Left ventricle myocardium inferior (tissue), 1 donor: ENCODE measurements at places on chromosomes 11 and 22.

DNA sequence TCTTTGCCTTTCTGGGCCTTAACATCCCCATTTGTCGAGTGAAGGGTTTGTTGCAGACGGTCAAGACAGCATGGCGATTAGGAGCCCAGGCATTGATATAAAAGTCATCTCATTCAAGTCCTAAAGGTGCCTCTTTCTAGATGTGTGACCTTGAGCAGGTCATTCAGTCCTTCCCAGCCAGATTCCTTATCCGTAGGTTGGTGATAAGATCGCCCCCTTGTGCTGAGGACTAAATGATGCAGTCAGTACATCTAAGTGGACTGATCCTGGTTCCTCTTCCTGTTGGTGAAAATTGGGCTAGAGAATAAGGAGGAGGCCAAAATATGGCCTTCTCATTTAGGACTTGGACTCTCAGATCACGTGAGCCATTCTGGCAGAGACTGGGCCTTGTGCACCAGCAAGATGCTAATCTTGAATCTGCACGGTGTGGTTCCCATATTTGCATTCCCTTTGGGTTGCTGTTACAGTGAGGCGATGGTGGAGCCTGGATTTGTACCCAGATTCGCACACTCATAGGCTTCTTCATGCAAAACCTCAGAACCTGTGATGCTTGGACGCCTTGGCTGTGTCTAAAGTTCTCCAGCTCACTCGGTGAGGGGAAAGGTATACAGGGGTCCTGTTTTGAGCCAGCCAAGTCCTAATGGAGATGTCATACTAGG is 156.8 kb downstream of the MYO18B start:
- no peak for DNase-seq

GRCh38 chr11:91906871-91907624 is 317.6 kb upstream of the FAT3 start:
- no peak for DNase-seq

- no peak for DNase-seq
Observed at GRCh38 chr11:2775083-2775625, 75.4 kb upstream of the KCNQ1OT1 start.

- no peak for DNase-seq
Observed at GRCh38 chr11:117719480-117719879, 77.5 kb downstream of the DSCAML1 start.

- DNase-seq = no peak
Observed at GRCh38 chr11:95922536-95923438, 1.1 kb downstream of the MTMR2 start.

GRCh38 chr22:23233084-23233531 is 52.8 kb downstream of the BCR start:
- DNase-seq = peak; percentile 74

DNA sequence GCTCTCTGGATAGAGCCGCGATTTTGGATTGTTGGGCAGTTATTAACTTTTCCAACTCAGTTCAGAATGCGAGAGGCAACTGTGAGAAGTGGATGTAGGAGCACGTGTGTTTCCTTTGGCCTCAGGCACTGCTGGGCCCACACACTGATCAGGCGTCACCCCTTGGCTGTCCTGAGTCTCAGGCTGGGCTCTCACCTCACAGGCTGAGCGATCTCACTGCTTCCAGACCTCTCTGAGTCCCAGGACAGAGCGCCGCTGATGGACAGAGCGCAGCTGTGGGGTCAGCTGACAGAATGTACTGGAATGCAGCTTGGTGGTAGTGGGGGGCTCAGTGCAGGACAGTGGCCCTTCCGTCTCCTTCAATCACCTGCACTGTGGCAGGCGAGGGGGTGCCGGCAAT is 516.2 kb downstream of the TBC1D22A start:
- no peak for DNase-seq

DNA sequence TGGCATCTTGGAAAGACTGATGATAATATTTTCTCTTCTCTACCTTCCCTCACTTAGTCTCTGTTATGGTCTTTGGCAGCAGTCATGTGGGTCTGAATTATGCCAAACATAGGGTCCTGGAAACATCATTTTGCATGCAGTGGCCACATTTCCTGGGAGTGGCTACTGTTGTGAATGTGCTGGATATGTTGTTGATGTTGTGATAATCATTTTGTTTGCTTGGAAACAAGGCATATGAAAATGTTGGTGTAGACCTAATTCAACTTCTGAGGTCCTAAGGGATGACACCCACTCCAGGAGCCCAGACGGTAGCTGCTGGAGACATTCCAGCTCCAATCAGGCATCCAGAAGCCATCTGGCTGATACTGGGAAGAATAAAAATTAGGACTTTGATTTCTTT is 109.7 kb downstream of the DCDC1 start:
- DNase-seq = no peak

DNA sequence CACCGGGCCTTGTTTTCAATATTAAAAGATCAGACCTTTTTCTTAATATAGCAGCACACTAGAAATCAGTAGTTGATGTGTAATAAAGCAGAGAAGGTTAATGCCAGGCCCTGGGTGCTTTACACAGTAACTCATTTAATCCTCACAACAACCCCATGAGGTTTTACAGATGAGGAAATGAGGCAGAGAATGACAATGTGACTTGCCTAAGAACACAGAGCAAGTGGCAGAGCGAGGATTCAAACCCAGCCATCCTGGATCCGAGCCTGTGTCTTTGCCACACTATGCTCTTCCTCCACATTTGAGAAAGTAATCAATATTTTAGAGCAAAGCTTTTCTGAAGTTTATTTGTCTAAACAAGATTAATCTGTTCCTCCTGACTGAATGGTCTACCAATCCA is 7.2 kb downstream of the JAML start:
- DNase-seq = no peak

DNA sequence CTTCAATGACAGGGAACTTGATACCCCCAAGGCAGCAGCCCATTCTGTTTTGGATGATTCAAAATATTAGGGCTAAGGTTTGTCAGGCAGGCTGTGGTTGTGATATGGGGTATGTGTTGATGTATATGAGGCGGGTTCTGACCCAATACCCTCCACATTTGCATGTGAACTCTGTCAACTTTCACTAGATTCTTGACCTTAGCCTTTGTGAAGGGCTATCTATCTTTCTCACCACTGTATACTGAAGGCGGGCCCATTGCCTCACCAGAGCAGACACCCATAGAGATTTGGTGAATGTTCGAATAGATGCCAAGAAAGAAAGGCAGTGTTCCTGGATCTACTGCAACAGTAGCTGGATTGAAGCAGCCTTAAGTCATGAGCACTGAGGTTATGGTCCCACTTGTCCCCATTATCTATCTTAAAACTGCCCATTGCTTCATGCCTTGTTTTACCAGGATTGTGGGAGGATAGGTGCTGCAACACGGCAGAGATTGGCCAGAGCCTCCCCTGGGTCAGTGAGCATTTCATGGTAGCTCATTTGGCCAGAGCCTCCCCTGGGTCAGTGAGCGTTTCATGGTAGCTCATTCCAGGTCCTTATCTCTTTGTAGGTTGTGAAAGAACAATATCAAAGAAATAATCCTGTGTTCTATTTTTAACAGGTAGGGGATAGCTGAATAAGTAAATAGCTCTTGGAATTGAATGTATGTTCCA is 399.6 kb downstream of the TMEM135 start:
- no peak for DNase-seq

DNA sequence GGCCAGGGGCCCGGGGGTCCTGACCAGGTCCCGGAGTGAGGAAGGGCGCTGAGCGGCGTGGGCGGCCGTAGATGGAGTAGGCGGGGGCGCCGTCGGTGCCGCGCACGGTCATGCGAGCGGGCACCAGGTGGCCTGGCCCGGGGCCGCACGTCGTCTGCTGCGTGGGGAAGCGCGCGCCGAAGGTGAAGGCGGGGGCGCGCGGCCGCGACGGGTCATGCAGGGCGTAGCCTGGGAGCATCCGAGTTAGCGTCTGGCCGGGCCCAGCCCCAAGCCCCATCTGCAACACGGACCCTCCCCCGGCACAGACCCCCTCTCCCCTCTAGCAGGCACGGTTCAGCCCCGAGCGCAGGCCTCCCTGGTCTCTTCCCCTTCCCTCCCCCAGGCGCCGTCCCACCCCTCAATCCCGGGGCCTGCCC is 1.7 kb upstream of the TYMP start:
- peak; percentile 58 for DNase-seq
